ENCODE measurements at places on chromosomes 12 and 14.

- no peak for DNase-seq
Measured at GRCh38 chr12:84222841-84223240, 689.8 kb downstream of the SLC6A15 start.

GRCh38 chr14:25667387-25667786 is 617.4 kb upstream of the STXBP6 start:
- no peak for DNase-seq

GRCh38 chr12:15853877-15854276 is 28.3 kb upstream of the STRAP start:
- no peak for DNase-seq

GRCh38 chr14:49858383-49858782 is 5.8 kb upstream of the NEMF start:
- no peak for DNase-seq

DNA sequence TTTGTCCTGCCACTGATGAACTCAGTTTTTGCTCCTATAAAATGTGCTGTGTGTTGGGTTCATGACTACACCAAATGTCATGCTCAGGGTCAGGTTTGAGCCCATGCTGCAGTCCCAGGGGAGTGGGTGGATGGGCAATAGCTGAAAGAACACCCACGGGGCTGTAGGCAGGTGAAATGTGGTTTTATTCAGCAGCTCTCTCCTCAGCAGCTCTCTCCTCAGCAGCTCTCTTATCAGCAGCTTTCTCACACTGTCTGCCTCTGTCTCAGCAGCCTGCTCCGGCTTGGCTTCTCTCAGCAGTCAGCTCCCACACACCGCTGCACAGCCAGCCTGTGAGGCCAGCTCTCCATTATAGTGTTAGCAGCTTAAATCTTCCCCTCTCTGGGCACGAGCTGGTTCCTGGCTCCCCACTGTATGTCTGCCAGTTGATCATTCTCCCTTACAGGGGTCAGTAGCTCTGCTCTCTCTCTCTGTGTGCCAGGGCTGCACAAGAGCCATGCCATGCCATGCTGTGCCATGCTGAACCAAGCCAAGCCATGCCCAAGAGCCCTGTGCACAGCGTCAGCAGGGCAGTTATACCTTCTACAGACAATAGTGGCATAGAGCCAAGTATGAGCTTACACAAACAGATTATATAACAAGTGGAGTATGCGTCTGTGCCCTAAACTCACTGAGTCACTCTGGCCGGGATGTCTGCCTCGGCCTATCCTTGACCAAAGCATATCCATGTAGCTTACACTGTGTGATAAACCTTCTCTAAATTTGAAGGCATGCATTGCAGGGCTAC is 303.3 kb upstream of the TMPO start:
- DNase-seq = no peak

DNA sequence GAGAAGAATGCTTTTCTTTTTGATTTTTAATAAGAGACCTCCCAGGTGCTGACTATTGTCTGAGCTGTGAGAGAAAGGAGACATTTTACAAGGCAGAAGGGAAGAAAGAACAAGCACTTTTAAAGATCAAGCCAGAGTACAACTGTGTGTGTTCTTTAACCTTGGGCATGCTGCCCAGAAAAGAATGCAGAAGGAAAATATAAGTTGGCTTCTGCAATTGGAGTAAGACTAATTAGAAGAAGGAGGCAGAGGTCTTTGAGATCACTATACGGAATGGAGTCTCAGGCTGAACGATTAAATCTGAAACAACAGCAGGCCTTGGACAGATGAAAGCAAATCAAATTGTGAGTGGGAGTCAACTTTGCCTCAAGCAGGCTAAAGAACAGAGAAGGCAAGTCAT is 230.5 kb downstream of the ATP23 start:
- no peak for DNase-seq

DNA sequence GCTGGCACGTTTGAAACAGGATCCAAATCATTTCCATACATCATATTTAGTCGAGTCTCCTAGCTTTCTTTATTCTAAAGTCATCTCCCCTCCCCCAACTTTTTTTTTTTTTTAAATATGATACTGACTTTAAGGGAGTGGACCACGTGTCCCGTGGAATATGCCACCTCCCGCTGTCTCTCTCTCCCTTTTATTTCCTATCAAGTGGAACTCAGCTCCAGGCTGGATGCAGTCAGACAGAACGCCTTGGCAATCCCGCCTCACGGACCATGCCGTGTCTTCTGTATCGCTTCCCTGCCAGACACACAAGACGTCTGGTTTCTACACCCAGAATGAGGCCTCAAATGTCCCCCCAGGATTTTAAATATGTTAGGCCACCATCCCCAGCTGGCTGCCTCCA is 21.2 kb downstream of the BCL7A start:
- DNase-seq = no peak

DNA sequence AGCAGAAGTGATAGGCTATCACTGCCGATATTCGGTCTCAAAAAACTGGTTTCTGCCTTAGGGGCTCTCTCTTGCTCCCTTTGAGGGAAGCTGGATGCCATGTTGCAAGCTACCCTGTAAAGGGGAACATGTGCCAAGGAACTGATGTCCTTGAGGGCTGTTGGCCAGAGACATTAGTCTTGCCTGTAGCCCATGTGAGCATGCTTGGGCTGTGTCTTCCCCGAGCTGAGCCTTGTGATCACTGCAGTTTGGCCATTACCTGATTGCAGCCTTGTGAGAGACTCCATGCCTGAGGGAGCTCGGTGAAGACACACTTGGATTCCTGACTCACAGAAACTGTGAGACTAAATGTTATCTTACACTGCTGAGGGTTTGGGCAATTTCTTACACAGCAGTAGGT is 18.8 kb downstream of the RTRAF start:
- no peak for DNase-seq

GRCh38 chr14:53148671-53149070 is 4.5 kb downstream of the DDHD1 start:
- DNase-seq = no peak

Measured in AG08395 (cell line).